ENCODE measurements at places on chromosomes 1 and 21.

GRCh38 chr1:225882694-225883615, 775 bp upstream of the TMEM63A start:
- DNase-seq = no peak

DNA sequence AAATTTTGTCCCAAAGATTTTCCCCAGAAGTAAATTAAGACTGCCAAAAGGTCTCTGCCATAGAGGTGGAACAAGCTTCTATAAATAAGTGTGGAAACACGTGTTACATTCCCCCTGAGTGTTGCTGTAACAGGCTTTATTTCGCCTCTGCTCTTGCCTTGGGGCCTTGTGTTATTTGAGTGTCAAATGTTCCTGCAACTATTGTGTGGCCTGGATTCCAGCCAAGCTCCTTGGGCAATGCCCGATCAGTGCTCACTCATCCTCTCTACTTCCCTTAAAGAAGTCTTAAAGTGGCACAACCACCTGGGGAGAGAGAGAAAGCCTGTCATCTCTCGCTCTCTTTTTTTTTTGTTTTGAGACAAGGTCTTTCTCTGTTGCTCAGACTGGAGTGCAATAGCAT, 156.7 kb downstream of the NR5A2 start:
- no peak for DNase-seq

- no peak for DNase-seq
Measured at GRCh38 chr1:155379180-155379579, 58.5 kb downstream of the RUSC1 start.

DNA sequence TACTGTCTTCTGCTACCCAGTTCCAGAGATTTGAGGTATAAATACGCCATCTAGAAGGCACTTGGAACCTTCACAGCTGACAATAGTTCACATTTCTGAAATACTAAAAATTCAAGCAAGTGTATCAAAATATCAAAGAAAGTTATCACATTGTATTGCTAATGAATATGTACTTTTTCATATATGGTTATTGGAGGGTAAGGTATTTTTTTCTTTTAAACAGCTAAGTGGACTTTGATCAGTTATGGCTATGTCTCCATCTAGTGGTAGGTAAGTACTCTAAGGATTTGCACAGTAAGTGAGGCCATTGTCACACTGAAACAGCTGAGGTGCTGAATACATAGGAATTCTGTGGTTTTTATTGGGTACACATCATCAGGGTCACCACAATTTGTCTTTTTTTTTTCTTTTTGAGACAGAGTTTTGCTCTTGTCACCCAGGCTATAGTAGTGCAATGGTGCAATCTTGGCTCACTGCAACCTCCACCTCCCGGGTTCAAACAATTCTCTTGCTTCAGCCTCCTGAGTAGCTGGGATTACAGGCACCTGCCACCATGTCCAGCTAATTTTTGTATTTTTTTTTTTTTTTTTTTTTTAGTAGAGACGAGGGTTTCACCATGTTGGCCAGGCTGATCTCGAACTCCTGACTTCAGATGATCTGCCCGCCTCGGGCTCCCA, 49.1 kb upstream of the CR2 start:
- no peak for DNase-seq

DNA sequence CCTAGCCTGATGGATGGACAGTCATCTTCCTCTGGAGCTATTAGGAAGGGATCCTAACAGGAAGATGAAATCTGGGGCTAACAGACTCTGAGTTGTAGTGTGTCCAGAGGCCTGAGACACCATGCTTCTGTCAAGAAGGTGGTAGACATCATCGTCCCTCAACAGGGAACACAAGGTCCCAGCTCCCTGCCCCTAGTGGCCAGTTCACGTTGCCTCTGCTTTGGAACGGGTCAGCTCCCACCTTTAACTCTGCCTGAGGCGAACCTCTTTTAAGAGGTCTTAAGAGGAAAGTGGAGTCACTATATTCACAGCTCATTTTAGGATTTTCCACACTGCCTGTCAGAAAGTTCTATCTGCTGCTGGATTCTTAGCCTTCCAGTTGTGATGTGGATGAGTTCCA, 28.3 kb downstream of the LRRC71 start:
- no peak for DNase-seq

- DNase-seq = no peak
Measured at GRCh38 chr21:28418726-28419514, 573.8 kb downstream of the LTN1 start.

DNA sequence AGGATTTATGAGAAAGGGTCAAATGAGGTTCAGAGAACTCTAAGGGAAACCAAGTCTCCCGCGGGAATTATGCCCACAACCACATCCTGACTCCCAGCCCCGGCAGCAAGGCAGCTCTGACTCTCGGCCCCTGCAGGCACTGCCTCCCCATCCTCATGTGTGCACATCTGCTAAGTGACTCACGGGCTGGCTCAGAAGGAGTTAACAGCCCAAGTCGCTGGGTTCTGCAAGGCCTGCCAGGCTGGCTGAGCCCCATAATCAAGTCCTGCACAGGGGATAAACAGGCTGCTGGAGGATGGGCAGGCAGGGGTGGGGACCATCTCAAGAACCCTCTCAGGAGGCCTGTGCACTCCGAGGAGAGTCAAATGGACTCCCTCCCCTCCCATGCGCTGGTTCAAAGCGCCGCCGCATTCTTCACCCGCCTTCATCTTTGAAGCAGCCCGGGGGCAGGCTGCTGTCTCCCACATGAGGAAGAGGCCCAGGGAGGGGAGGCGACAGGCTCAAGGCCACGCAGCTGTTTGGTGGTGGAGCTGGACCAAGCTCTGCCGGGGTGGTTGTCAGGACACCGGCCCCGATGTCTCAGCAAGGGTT, 344.3 kb downstream of the MATN1 start:
- DNase-seq = no peak

GRCh38 chr1:113275691-113276090, 114.6 kb upstream of the MAGI3 start:
- no peak for DNase-seq

GRCh38 chr1:173064011-173064410, 13.3 kb upstream of the TNFSF18 start:
- DNase-seq = no peak

DNA sequence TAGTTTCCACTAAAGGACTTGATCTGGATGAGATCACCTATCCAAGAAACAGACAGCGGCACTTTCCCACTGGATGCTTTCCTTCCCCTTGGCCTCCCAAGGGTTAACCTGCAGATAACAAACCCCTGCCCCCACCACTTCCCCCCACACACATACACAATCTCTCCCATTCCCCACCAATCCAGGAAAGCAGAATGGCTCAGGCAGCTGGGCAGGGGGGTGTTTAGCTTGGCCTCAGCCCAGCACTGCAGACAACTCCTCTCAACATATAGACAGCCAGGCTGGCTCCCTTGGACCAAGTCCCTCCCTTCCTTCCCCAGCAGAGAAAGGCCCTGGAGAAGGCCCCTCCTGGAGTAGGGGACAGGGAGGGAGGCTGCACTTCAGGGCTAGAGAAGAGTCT, 24.6 kb downstream of the PLEKHA6 start:
- no peak for DNase-seq

DNA sequence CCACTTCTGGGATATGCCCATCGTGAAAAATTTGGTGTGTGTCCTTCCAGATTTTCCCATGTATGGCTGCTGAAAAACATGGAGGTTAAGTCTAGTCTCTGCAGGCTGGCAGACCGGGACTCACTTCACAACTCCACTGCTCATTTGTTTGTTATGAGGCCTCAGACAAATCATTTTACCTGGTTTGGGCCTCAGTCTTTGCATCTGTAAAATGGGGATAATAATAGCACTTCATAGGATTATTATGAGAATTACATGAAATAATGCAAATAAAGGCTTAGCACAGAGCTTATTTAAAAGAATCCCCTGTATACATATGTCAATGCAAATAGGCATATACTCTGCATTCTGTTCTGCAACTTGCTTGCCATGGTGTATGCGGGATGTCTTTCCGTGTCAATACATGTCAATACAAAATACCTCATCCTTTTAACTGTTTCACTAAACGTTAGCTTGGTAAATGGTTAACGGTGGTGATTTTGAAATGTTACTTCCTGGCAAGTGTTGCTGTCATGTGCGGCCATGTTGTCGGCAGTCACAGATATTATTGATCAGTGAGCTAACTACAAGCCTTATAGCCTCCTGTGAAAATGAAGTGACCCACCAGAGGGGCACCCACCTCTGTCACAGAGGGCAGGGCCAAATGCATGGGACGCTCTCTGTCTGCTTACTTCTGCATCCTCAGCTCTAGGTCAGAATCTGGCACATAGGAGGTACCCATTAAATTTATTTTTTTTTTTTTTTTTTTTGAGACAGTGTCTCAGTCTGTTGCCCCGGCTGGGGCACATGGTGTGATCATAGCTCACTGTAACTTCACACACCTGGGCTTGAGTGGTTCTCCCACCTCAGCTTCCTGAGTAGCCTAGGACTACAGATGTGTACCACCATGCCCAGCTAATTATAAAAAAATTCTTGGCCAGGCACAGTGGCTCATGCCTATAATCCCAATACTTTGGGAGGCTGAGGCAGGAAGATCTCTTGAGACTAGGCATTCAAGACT, 4.3 kb downstream of the LCK start:
- no peak for DNase-seq

- DNase-seq = no peak
Measured at GRCh38 chr21:32007456-32007855, 134.6 kb downstream of the HUNK start.

- peak; percentile 65 for DNase-seq
Measured at GRCh38 chr1:228459091-228459993, 27.8 kb upstream of the RNF187 start.

- no peak for DNase-seq
Measured at GRCh38 chr1:229480495-229480894, 27.6 kb downstream of the NUP133 start.

DNA sequence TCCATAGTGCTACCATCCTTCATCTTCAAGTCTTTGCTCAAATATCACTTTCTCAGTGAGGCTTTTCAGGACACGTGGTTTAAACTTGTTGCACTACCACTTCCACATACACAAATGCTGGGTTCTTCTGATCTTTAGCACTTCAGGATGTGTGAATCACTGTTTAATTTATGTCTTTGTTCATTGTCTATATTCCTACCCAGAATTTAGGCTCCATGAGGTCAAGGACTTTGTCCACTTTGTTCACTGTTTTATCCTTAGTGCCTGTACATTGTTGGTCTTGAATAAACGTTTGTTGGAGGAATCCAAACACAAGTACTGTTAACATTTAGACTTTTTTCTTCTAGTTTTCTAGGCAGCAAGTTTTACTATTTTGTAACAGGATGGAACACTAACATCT, 42.6 kb upstream of the RALGPS2 start:
- DNase-seq = no peak

DNA sequence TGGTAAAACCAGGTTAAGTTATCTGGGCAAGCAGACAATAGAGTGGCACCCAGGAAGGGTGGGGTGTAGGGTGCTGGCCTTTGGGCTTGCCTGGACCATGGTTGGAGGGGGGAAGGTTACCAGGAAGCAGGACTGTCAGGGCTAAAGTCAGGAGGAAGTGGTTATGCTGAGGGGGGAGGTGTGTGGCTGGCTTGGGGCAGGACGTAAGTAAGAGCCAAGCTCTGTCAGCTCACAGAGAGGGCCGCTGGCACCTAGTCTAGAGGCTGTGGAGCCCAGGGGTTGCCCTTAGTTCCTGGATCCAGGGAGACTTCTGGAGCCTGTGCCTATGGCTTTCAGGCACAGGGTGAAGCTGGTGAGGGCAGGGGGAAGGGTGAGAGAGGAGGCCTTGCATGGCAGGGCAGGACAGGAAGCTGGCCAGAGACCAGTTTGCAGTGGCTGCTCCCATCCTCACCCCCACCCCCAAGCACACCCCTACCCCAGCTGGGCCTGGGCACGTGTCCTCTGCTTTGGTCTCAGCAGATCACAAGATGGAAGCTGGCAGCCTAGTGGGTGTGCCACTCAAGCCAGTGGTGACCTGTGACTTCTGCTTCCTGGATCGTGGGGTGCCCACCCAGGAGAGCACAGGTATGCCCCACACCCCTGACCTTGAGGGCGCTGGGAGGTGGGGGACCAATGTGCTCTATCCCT, 20.5 kb upstream of the SMYD3 start:
- DNase-seq = no peak

- DNase-seq = no peak
Measured at GRCh38 chr1:229717786-229718576, 91.9 kb downstream of the URB2 start.
